ENCODE measurements at places on chromosomes 7 and 10.
A peak's percentile ranks its signal among the peaks of the same experiment; 100 is the strongest.

DNA sequence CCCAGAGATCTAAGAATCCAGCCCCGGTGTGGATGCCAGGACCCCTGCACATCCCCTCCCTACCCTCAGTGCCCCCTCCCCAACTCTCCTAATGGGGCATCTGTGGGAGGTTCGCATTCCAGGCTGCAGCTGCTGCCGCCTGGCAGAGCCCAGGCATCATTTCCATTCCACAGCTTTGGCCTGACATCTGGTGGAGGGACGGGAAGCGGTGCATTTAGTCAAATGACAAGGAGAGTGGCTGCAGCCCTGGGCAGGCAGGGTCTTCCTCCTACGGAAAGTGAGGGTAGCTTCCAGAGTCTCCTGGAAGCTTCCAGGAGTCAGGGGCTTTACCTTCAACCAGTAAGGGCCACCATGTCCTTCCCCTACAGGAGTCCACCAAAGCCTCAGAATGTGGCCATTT, 30.8 kb downstream of the PRLHR start:
- no peak for DNase-seq

DNA sequence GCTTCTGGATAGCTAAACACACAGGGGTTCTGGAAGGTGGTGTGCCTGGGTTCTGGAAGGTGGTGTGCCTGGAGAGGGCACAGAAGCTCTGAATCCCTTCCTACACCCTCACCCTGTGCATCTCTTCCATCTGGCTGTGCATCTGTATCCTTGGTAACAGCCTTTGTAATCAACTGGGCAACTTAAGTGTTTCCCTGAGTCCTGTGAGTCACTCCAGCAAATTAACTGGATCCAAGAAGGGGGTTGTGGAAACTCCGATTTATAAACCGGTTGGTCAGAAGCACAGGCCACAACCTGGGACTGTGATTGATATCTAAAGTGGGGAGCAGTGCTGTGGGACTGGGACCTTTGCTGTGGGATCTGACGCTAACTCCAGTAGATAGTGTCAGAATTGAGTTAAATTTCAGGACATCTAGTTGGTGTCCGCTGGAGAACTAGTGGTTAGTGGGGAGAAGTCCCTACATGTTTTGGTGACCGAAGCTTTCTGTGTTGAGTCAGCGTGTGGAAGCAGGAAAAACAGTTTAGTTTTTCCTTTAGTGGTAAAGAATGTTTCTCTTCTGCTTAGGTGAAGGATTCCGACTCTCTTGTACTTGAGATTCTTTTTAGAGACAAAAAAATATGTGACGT, 228.1 kb downstream of the BMPER start:
- no peak for DNase-seq

DNA sequence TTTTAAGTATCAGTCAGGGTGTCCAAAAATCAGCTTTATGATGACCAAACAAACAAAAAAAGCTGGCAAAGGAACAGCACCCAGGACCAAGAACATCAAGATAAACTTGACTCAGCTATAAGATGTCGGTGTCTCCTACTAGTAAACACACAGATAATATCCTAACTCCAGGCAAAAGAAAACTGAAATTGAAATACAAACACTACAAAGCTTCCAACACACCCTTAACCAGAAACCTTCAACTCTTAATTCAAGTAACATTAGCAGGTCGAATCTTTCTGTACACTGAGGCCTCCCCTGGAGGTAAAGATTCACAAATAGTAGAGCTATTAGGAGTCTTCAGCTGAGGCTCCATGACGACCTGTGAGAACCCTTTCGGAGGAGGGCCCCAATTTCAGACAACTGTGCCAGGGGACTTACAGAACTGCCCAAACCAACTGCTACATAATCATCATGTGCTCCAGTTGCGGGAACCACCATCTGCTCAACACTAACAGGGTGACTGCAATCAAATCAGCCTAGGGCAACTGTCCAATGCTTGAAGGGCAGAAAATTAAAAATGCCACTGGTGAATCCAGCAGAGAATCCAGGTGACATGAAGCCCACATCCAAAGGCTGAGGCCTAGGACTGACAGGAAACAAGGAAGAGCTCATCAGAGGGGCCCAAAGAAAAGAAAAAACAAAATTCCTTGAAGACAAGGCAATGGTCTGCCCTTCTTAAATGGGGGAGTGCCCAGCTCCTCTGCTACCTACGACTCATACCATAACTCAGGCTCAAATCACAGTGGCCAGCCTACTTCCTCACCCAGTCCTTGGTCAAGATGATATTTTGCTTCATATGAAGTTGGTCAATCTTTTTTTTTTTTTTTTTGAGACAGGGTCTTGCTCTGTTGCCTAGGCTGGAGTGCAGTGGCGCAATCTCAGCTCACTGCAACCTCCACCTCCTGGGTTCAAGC, 20.0 kb downstream of the XPNPEP1 start:
- no peak for DNase-seq

DNA sequence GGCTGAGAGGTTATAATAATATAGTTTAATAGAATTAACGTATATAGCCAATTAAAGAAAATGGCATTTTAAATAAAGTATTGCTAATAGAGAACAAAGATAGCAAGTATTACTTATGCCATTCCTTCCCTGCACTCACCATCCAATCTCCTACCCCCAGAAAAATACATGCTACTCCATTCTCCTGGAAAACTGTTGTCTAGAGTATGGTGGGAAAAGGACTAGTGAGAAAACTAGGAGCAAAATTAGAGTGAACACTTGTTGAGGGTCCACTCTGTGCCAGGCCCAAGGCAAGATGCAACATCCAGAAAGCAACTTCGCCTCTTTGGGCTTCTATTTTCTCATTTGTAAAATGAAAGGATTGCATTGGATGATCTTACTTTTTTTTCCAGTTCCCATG, 149.1 kb downstream of the CPED1 start:
- no peak for DNase-seq

DNA sequence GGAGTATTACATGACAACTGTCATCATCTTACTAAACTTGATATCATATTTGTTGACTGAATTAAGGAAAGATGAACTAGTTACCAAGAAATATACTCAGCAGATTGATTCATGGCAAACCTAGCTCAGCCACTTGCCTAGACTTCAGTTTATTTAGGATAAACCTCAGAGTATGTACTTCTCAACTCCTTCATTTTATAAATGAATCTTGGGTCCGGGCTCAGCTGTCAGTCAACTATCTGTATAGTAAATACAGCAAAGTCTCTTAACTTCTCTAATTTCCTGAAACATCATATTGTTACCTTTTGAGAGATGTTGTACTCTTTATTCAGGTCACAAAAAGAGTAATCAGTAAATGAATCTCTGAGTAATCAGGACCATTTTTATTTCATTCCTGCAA, 211.0 kb upstream of the KLF14 start:
- DNase-seq = no peak

GRCh38 chr10:65501259-65501658, 1424.6 kb upstream of the LRRTM3 start:
- DNase-seq = no peak

GRCh38 chr10:86756511-86757112, at the start of gene BMPR1A:
BMPR1A (plus strand) TSS chr10:86756619; CDS start chr10:86876019, 119,400 bp downstream.
- peak; percentile 90 for DNase-seq

DNA sequence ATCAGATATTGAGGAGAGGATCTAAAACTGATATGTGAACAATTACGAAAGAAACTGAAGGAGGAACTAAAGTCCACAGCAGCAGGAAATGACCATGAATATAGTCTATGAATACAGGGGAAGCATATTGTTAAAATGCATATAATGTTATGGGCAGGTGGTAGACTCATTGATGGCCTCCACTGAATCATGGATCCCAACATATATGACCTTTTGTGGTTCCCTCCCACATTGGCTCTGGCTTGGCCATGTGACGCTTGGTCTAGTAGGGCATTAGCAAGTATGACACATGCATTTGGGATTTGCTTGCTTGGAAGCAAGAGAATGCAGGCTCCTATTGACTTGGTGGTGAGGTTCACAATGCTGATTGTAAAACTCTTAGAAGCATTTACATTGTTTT, 55.2 kb upstream of the RAB18 start:
- DNase-seq = no peak

DNA sequence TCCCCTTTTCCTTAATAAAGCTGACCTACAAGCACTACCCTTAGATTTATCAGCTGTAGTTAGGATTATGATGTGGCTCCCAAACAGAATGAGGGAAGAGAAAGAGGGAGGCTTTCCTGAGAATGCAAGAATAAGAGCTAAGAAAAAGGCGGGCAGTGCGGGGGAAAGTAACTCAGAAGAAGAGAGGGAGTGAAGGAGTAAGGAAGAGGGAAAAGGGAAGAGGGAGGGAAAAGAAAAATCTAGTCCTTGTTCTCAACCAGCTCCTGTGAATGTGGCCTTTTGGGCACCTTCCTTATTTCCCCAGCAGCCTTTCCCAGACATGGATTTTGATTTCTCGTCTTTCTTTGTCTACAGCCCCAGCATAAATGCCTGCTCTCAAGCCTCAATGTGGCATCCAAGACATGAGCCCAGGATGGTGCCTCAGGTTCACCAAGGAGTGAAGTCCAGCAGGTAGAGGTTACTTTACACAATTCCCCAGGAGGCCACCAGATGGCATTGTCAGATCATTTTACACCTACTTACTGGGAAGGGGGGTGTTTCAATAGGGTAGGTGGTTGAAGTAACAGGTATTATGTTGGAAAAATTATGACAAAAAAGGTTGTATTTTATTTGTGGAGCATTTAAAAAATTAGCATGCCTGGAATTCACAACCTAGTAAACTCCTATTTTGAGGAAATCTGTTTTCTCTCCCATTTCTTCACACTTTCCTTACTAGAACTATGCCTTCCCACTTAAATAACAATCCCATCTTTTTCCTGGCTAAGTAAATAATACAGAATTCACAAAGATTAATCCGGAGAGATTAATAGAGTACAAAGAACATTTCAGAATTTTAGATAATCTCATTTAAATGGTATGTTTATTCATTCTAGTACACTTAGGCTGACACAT, 106.5 kb downstream of the HTR7 start:
- DNase-seq = no peak

DNA sequence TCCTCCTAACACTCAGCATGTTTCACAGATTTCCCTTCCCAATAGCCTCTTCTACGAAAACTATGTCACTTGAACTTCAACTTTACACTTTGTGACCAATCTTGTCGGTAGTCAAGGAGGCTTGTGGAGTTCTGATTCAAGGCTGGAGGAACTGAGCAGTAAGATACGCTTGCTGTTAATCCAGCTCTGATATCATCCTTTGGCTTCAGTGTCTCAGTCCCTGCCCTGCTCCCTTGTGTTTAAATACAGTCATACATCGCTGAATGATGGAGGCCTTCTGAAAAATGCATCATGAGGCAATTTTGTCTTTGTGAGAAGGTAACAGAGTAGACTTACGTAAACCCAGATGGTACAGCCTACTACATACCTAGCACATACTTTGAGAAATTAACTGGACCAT, 173.6 kb downstream of the RNF133 start:
- no peak for DNase-seq

GRCh38 chr7:32809871-32810270, 81.7 kb downstream of the KBTBD2 start:
- DNase-seq = no peak

DNA sequence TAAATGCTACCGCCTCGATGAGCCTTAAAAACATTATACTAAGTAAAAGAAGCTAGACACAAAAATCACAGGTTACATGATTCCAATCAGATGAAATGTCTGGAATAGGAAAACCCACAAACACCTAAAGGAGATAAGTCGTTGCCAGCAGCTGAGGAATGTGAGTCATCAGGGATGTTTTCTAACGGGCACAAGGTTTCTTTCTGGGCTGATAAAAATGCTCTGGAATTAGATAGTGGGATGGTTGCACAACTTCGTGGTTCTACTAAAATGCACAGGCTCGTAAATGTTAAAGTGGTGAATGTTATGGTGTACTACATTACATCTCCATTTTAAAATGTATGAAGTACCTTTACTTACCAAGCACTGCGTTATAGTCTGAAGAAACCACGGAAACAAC, 9.7 kb downstream of the ABLIM1 start:
- DNase-seq = no peak

GRCh38 chr7:5519515-5519928, 95.9 kb upstream of the TNRC18 start:
- DNase-seq = no peak

DNA sequence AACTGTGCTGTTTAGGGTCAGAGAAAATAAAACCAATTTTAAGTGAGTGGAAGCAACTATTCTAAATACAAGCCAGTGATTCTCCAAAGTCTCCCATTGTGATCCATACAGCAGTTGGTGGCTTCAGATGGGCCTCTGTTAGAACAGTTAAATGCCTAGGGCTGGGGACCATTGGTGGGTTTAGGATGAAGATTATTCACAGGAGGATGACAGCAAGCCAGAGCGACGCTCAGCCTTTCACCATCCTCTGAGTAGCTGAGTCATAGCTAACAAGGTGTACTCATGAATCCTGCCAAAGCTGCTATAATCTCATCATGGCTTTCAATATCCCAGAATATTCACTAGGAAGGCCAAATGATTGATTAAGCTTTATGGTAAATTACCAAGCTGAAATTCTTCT, 39.6 kb downstream of the STARD3NL start:
- DNase-seq = no peak

DNA sequence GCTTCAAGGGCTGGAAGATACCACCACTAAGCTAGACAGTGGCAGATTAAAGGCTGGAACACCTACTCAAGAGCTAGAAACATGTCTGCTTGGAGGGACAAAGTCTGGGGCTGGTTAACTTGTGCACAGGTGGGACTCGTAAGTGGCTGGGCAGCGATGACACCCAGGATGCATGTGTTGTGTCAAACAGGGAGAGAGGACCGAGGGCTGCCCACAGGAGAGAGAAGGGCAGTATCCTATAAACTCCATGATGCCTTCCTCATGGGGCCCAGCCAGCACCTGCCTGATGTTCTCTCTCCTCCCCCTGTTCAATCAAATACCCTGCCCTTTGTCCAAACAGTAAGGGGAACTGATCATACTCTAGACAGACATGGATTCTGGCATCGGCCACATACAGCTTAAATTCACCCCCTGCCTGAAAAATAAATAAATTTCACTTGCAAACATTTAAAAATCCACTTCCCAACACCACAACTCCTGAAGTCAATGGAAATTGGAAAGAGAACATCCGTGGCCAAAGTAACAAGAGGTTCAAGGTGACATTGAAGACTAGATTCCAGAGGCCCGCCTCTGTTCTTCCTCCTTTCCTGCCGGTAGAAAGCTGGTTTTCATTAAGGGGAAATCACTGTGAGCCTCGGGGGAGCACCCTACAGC, 50.6 kb downstream of the CHST15 start:
- DNase-seq = no peak

GRCh38 chr7:36082216-36082615, 70.8 kb upstream of the EEPD1 start:
- DNase-seq = no peak

DNA sequence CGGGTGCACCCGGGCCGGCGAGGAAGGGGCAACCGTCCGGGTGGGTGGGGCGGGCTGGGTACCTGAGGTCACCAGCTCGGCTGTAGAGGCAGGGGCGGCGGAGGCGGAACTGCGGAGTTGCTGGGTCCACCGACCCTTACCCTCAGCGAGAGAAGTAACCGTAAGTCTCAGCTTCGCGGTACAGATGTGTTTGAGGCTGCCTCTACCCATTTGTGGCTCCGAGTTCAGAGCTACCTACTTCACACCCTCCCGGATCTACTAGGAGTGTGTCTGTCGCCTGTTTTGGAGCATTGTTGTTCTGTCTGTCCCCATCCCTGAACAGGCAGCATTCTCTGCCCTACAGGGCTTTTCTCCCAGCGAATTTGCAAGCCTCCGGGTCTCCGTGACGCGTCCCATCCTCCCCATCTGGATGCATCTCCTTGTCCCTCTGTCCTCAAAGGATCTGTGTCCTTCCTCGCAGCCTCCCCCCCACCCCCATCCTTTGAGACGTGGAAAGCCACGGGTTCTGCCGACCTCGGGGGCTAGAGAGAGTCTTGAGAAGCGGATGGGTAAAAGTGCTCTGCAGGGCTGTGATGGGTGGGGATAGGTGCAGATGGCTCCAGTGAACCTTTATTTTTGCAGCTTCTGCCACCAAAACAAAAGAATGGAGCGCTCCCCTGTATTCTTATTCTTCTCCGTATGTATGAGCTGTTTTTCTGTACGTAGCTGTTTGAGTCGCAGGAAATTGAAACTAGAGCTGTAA, 757 bp downstream of the ANKIB1 start:
- peak; percentile 19 for DNase-seq
